Activated CD4-positive, alpha-beta T cell treated with anti-CD3 and anti-CD28 coated beads for 48 hours (primary cell): ENCODE measurements at places on chromosomes 2 and 18.

- DNase-seq = no peak
These were observed 18.6 kb downstream of the RMC1 start for GRCh38 chr18:23521907-23522306.

DNA sequence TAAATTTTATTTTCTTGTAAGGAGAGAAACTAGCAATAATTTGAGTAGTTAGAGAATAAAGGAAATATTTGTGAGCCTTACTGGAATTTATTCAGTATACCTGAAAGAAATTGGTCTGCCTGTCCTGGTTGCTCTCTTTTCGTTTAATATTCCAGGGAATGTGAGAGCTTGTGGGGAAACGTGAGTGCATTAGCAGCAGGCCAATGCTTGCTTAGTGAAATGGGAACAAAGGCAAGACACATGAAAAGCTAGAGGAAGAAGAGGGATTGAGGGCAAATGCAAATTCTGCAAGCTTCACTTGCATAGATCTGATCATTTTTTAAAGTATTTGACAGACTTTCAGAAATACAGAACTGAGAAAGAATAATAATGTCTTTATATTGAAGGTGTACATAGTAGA, 111.0 kb downstream of the ERBB4 start:
- no peak for DNase-seq

- DNase-seq = no peak
These were observed 214.6 kb downstream of the TRIB2 start for GRCh38 chr2:12931186-12931844.

GRCh38 chr2:240970816-240971215, 27.6 kb upstream of the SNED1 start:
- DNase-seq = no peak

GRCh38 chr2:20569464-20570223, 81.3 kb downstream of the HS1BP3 start:
- DNase-seq = no peak

GRCh38 chr2:233381638-233381995, 27.3 kb downstream of the DGKD start:
- DNase-seq = no peak

GRCh38 chr2:197711578-197711977, 6.4 kb downstream of the MARS2 start:
- no peak for DNase-seq

DNA sequence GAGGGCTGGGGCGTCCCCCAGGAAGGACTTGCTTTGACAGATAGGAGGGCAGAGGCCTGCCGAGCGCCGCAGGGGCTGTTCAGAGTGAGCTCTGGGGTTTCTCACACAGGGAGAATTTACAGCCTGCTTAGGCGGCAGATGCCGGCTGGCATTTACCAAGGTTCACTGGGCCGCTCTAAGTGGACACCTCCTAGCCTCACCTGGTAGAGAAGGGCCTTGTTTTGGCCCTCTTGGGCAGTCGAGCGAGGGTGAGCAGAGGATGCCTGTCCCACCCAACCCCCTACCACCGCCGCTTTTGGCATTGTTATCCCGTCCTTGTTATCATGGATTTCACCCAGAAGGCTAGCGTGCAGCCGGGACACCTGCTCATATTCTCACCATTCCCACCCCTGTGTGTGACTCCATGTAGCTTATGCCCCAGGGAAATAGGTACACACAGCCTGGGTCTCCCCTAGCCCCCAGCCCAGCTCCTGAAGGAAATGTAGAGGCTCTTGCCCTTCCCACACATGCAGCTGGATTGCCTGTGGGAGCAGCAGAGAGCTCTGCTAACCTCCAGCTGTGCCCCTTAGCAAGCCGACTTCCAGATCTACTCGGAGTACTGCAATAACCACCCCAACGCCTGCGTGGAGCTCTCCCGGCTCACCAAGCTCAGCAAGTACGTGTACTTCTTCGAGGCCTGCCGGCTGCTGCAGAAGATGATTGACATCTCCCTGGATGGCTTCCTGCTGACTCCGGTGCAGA, 52.4 kb downstream of the FAM168B start:
- DNase-seq = no peak

- no peak for DNase-seq
These were observed 39.7 kb downstream of the RFX8 start for GRCh38 chr2:101435001-101435862.

GRCh38 chr18:46506974-46507586, 149.9 kb downstream of the LOXHD1 start:
- no peak for DNase-seq

GRCh38 chr2:236012155-236012554, 156.0 kb downstream of the GBX2 start:
- DNase-seq = no peak

GRCh38 chr18:58511897-58512581, 116.9 kb downstream of the ALPK2 start:
- no peak for DNase-seq

- DNase-seq = no peak
These were observed 41.3 kb upstream of the KCNE4 start for GRCh38 chr2:223010641-223011040.

DNA sequence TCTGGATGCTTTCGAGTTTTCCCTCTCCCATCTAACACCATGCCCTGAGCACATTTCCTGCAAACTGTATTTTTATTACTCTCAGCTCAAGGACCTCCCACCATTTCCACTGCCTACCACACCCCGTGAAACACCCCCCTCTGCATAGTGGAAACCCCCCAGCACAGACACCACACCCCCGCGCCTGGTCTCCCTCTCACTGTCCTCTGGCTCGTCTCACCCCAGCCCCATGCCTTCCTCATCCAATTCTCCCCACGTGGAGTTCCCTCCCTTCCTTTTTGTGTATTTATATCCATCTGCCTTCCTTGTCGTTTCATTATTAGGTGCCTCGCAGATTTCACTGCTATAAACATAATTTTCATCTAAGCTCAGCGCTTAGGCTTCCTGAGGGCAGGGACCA, 307.5 kb downstream of the CELF4 start:
- DNase-seq = no peak

DNA sequence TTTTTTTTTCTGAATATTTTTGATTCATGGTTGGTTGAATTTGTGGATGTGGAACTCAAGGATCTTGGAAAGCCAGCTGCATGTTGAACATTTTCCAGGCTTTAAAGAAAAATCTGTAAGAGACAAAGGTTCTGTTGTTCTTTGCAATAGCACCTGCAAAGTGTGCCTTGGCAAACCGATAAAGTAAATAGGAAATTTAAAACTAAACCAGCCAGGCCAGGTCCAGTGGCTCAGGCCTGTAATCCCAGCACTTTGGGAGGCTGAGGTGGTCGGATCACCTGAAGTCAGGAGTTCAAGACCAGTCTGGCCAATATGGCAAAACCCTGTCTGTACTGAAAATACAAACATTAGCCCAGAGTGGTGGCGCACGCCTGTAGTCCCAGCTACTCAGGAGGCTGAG, 74.4 kb downstream of the RIF1 start:
- DNase-seq = no peak

- no peak for DNase-seq
These were observed 121.8 kb downstream of the MAIP1 start for GRCh38 chr2:200077210-200077650.
